ENCODE measurements at places on chromosomes 11 and 22.
A peak's percentile ranks its signal among the peaks of the same experiment; 100 is the strongest.

- DNase-seq: no peak
Observed at GRCh38 chr11:100269516-100269915, 417.6 kb upstream of the ARHGAP42 start.

DNA sequence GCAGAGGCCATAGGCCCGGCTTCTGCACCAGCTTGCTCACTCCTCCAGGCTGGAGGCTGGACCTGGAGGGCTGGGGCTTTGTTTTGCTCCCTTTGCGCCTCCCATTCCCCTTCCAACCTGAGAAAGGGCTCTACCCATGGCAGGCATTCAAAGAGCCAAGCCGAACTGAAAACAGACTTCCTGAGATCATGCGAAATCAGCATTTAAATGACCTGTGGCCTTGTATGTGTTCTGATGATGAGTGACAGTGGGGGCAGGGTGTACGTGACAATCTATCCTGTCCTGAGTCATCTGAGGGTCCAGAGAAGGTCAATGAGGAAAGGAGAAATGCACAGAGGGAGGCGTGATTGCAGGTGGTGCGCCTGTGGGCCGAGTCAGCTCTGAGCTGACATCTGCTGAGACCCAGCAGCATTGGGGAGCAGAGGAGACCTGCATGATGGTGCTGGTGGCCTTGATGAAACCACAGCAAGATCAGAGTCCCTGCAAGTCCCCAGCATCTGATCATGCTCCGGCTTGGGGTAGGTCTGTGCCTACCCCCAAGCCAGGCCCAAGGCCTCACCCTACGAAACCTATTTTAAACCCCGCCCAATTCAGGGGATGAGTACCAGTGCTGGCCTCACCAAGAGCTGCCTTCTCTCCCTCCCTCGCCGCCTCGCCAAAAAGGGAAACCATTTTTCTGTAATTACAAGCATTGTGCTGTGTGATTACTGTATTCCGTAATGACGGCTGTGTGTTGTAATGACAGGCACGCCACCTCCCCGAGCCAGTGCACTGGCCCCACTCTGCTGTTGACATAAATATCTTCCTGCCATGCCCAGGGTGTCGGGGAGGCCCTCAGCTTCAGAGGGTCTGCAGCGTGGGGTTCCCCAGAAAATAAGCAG is 95.2 kb upstream of the ANO1 start:
- no peak for DNase-seq

GRCh38 chr11:63239254-63239653 is 4.1 kb downstream of the SLC22A25 start:
- DNase-seq: no peak

GRCh38 chr11:95977534-95978174 is 53.7 kb upstream of the MTMR2 start:
- peak; percentile 87 for DNase-seq

- DNase-seq: no peak
Observed at GRCh38 chr11:31783252-31783651, 27.9 kb downstream of the PAX6 start.

DNA sequence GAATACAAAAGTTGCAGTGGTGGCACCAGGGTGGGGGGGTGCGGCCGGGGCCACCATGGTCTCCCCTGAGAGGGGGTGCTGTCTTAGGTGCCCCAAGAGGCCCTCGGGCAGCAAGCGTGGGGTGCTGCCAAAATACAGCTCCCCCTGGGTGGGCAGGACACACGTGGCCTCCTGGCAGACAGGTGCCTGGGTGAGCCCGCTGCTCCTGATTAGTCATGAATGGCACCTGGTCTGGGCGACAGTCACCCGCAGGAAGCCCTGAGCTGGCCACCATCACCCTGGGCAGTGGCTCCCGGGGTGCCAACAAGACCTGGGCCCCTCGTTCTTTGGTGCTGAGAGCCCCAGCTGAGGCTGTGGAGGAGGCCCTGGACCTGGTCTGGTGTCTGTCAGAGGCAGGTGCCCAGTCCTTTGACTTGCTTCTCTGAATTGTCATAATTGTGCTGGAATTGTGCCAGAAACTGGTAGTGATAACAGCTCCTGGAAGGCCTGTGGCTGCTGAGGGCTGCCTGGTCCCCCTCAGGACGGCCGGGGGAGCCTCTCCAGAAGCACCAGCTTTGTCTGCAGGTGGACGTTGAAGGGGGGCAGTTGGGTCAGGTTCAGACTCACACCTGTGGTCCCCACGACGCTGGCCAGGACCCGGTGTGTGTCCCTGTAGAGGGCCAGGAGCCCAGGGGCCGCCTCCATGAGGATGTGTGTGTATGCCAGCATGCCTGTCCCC is 14.8 kb downstream of the ALG12 start:
- DNase-seq: no peak

GRCh38 chr11:69307871-69308431 is 14.0 kb downstream of the MYEOV start:
- no peak for DNase-seq

DNA sequence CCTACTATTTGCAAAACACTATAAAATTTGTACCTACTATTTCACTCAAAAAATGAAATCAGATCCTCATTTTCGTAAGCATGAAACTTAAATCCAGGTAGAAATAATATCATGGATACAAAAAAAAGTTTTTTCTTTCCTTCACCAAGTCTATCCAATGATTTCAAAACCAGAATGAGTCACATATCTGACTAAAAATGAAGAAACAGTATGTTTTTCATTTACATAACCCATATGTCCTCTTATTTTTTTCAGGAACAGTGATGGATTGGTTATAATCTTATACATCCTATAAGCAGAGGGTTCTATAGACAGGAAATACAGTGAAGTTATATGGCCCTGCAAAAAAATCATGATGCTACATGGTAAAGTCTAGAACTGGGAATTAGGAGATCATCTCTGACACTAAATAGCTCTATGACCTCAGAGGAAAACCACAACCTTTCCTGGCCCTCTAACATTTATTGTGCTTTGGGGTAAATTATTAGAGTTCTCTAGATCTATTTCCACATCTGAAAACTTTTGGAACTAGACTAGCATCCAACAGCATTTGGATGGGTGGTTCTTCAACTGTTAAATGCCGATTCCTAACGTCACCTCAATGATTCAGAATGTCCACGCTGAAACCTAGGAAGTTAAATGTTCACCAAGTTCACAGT is 10.9 kb downstream of the MTMR2 start:
- DNase-seq: no peak

DNA sequence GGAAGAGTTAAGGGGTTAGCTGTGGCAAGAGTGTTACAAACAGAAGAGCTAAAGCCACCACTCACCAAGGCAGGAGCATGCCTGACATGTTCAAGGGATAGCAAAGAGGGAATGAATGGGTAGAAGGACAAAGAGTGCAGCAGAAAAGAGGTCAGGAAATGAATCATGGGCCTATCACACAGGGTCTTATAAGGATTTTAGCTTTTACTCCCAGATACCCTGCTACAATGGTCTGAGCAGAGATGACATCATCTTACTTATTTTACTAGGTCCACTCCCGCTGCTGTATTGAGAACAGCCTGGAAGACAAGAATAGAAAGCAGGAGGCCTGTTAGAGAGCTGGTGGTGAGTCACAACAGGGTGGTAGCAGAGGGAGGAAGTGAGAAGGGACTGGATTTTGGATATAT is 9.8 kb downstream of the TRAF6 start:
- DNase-seq: peak; percentile 89

GRCh38 chr11:27248576-27249509 is 114.2 kb downstream of the CCDC34 start:
- DNase-seq: peak; percentile 9

DNA sequence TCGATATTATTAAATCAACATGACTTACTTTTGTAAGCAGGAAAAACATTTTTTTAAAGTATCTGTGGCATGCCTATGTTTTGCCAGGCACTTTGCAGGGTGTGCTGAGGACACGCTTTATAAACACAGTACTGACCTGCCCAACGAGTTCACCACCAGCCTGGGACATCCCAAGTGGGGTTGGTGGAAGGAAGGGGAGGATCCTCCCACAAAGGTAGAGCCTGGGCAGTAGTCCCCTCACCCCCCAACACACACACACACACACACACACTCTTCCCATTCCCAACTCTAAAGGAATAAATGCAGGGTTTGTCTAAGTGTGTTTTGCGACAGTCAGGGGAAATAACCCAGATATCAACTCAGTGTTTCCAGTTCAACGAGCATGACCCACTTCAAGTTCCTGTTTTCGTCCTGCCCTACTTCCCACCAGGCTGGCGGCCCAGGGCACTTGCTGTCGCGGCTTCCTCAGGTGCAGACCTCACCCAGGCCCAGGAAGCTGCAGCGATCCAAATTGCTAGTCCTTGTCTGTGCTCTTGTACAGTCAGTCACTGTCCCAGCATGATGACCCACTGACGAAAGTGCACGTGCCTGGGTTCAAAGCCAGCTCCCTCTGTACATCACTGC is 3.1 kb downstream of the CERK start:
- DNase-seq: no peak

DNA sequence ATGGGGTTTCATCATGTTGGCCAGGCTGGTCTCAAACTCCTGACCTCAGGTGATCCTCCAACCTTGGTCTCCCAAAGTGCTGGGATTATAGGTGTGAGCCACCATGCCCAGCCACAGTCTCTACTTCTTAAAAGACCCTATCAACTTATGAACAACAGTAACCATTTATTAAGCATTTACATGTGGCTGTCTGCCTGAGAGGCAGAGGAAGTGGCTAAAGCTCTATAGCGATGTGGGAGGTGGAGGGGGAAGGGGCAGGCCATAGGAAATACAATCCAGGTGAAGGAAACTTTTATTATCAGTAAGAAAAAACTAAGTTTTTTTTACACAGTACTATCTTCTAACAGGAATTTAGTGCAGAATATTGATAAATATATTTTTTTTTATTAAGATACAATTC is 87.8 kb upstream of the PHOX2A start:
- no peak for DNase-seq

DNA sequence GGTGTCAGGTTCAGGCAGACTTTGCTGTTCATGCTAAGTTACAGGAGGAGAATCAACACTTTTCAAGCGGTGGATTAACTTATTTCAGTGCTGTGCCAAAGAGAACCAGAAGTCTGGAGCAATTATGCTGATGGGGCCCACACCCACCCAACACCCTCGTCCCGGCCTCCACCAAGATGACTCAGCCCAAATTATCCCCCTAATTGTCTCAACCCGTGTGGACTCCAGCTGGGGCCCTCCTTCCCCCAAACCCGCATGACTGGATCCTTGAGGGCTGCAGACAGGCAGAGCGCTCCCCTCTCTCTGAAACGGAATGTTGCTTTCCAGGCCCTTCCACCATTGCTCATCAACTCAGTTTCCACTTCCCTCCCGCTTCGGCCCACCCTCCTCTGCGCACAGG is 34.6 kb upstream of the MN1 start:
- DNase-seq: no peak

- DNase-seq: no peak
Observed at GRCh38 chr11:64794526-64794925, 8.5 kb downstream of the MAP4K2 start.

GRCh38 chr11:40403321-40403720 is 1056.1 kb downstream of the LRRC4C start:
- no peak for DNase-seq

DNA sequence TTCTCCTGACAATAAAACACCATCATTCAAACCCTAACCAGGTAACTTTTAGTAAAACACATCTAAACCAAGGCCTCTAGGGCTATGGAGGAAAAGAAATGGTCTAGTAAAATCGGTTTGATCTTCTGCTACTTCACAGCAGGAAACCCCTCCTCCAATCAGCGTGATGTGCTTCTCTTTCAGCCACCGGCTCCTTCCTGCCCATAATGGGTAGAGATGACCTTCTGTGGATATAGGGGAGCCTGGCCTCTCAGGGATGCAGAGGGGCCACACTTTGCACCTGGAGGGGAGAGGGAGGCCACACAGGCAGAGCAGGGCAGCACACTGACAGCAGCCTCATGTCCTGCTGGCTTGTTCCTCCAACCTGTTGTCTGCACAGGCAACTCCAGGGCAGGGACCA is 6.9 kb downstream of the EHD1 start:
- DNase-seq: no peak

- DNase-seq: no peak
Observed at GRCh38 chr11:105273660-105274280, 134.2 kb upstream of the CARD18 start.

GRCh38 chr11:68584097-68584496 is 100.2 kb upstream of the GAL start:
- peak; percentile 68 for DNase-seq

DNA sequence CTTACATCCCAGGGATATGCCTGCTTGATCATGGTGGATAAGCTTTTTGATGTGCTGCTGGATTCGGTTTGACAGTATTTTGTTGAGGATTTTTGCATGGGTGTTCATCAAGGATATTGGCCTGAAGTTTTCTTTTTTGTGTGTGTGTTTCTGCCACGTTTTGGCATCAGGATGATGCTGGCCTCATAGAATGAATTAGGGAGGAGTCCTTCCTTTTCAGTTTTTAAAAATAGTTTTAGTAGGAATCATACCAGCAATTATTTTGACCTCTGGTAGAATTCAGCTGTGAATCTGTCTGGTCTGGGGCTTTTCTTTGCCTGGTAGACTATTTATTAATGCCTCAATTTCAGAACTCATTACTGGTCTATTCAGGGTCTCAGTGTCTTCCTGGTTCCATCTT is 362.4 kb downstream of the JRKL start:
- DNase-seq: no peak

- DNase-seq: no peak
Observed at GRCh38 chr22:39176714-39177455, 24.4 kb upstream of the CBX7 start.

DNA sequence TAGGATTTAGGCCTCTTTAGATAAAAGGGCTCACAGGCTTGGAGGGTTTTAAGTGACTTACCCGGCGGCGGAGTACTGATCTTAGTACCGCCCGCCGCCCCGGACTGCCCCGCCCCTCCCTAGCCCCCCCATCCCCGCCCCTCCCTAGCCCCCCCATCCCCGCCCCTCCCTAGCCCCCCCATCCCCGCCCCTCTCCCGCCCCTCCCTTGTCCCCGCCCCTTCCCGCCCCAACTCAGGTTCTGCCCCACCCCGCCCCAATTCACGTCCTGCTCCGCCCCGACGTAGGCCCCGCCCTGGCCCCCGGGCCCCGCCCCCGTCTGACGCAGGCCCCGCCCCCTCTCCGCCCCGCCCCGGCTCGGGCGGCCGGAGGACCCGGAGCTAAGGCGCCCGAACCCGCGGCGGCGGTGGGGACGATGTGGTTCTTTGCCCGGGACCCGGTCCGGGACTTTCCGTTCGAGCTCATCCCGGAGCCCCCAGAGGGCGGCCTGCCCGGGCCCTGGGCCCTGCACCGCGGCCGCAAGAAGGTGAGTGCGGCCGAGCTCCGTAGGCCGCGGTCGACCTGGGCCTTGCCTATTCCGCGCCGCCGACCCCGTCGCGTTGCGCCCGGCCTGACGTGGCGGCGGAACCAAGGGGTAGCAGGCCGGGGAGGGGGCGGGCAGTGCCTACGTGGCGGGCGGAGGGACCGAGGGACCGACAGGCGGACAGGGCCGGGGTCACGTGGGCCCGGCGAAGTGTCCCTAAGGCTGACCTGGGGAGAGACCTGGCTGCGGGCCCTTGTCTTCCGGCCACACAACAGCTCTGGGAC is at the start of gene SCYL1:
Gene SCYL1, plus strand, starts transcription at position 343 of the 805 bp plus-strand sequence. Its CDS starts 71 bp downstream, at position 414.
- peak; percentile 58 for DNase-seq
